Stimulated activated effector memory CD8-positive, alpha-beta T cell treated with anti-CD3 and anti-CD28 coated beads, Interleukin-12 subunit alpha, Interleukin-12 subunit beta, amount 100 ng/mL, for 72 hours (primary cell): ENCODE measurements at places on chromosomes 7 and 10.

GRCh38 chr7:70706698-70707097 lies 425.2 kb upstream of the GALNT17 start:
- no peak for DNase-seq

- DNase-seq = no peak
These were observed 53.8 kb downstream of the RBM17 start for GRCh38 chr10:6142644-6143043.

DNA sequence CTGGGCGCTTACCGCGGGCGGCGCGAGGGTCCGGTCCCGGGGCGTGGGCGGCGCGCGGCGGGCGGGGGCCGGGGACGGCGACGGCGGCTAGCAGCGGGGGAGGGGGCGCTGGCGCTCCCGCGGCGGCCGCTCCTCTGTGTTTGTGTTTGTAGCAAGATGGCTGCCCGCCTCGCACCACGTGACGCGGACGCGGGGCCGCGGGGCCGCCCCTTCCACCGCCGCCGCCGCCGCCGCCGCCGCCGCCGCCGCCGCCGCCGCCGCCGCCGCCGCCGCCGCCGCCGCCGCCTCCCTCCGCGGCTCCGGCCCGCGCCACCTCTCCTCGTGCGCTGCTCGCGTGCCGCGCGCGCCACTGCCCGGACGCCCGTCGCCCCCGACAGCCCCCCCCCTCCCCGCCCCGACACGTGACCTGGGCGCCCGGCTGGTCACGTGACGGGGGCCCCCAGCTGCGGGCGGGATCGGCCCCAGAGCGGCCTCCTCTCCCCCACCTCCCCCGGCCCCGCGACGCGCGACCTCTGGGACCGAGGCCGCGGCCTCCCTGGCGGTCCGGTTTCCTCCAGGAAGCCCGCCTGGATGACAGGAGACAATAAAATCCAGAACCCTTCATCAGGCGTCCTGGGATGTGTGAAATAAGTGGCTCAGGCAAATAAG lies at the start of gene GIGYF1:
TSS of gene GIGYF1 (minus strand) at position 153 of the 648 bp plus-strand sequence. CDS start 6,012 bp downstream, outside the sequence.
- DNase-seq = no peak

GRCh38 chr7:110076194-110076593 lies 1014.7 kb upstream of the LRRN3 start:
- no peak for DNase-seq

DNA sequence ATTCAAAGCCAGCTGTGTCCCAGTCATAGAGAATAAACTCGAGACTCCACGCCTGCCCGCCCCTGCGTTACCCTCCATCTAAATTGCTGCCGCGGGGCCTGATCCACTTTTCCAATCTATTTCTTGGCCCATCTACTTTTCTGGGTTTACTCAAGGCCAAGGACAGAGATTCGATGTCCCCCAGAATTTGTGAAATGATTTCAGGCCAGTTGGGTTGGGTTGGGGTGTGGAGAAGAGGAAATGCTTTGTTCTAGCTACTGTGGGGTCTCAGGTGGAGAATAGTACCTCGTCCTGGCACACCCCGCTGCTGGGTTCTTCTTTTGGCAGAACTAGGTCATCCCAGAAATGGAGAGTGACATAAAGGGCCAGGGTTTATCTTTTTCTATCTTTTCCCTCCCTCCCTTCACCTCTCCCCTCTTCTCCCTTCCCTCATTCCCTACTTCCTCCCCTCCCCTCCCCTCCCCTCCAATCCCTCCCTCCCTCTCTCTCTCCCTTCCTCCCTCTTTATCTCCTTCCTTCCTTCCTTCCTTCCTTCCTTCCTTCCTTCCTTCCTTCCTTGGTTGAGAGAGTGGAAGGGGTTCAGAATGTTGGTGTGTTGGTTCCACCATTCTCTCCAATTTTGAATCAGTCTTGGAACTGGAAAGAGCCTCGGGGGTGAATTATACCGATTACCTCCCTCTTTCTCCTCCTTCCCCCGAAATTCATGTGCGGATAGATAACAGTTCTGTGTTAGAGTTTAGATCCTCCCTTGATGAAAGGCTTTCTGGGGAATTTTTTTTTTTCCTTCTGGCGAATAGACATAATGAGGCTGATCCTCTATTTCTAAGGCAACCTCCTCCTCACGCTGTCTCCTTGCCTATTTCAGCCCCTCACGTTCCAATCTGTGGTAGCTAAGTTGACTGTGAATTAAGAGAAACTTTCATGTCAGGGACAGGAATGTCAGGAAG lies 1.2 kb upstream of the TMEM229A start:
- DNase-seq = no peak

DNA sequence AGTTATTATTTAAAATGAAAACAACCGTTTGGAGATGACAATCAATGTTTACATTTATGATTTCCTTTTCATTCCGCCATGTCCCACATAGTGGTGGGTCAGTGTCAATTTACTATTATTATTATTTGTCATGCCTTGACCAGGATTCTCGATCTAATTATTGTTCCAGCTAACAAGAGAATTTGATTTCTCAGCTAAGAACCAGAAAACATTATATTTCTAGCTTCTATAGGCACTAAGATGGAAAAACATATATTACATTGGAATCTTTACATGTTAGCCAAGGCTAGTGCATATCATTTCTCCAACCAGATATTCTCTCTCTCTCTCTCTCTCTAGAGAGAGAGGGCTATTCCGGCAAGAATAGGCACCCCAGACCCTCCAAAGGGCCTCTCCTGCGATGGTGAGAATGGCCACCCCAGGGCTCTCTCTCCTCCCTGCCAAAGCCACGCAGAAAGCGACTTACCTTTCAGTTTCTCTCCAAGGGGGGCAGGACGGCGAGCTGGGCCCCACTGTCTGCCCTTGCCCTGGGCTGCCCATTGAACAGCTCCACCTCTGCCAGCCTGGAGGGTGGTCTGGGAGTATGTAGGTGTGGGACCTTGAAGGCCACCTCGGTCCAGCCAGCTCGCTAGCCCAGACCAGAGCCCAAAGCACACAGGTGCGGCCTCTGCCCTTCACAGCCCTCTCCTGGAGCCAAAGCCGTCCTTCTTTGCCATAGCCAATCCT lies 2.4 kb downstream of the HOXA3 start:
- DNase-seq = no peak
